Fibroblast of the aortic adventitia (primary cell): ENCODE measurements at places on chromosomes 2 and 18. TPM values are rescaled to one million over a fixed set of nuclear protein-coding genes. Genes with fewer than 3 reads are reported as not detected.
A peak's percentile ranks its signal among the peaks of the same experiment; 100 is the strongest.

- DNase-seq = no peak
Measured at GRCh38 chr2:111155610-111156009, 34.9 kb downstream of the BCL2L11 start.

DNA sequence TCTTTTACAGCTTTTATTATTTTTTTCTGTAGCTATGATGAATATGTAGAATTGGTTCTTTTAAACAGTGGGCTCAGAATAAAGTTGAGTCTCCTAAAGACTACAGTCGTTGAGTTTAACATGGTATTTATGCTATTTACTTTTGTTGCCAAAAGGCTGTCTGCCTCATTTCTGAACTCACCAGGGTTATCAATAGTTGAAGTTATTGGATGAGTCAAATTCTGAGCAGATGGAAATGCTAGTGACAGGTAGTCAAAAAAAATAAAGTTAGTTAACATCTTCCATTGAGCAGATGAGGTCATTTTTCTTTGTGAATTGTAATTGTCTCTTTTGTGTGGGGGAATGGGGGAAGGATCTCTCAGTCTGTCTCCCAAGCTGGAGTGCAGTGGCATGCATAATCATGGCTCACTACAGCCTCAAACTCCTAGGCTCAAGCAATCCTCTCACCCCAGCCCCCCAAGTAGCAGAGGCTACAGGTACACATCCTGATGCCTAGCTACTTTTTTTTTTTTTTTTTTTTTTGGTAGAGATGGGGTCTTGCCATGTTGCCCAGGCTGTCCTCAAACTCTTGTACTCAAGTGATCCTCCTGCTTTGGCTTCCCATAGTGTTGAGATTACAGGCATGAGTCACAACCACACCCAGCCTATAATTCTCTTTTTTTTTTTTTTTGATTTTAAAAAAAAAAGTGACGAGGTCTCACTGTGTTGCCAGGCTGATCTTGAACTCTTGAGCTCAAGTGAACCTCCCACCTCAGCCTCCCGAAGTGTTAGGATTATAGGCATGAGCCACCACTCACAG lies 8.9 kb downstream of the PAPOLG start:
- peak; percentile 48 for DNase-seq

Gene ATP6V1B1
- 0.09 and 0.57 TPM in 2 replicates for total RNA-seq

Gene MATN3
- total RNA-seq = 0.82 and 1.1 TPM in 2 replicates

- peak; percentile 86 for DNase-seq
Measured at GRCh38 chr18:32956591-32957315, 183.9 kb upstream of the KLHL14 start.

DNA sequence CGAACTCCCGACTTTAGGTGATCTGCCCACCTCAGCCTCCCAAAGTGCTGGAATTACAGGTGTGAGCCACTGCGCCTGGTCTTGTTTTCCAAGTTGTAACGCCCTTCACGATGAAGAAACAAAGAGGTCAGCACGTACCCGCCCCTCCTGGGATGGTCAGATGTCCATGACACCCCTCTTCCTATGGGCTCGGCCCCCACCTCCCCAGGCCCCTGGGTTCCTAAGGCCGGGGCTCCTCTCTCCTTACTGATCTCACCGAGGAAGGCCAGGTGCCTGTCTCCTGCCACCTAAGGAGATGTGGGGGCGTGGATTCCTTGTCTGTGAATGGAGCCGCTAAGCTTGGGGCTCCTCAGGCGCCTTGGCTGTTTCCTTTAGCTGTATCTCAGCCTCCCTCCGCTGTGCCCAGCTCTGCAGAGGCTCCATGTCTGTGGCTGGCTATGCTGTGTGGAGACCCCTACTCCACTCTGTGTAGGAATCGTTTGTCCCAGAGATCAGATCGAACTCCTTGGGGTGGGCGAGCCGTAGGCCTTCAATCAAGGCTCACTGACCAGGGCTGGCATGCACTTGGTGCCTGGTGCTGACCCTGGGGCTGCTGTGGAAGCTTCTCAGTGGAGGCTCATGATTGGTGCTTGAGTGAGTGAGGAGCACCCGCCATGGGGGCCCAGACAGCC lies 8.8 kb downstream of the COLEC11 start:
- DNase-seq = no peak
